ENCODE measurements at places on chromosomes 12 and 14.
A peak's percentile ranks its signal among the peaks of the same experiment; 100 is the strongest.

DNA sequence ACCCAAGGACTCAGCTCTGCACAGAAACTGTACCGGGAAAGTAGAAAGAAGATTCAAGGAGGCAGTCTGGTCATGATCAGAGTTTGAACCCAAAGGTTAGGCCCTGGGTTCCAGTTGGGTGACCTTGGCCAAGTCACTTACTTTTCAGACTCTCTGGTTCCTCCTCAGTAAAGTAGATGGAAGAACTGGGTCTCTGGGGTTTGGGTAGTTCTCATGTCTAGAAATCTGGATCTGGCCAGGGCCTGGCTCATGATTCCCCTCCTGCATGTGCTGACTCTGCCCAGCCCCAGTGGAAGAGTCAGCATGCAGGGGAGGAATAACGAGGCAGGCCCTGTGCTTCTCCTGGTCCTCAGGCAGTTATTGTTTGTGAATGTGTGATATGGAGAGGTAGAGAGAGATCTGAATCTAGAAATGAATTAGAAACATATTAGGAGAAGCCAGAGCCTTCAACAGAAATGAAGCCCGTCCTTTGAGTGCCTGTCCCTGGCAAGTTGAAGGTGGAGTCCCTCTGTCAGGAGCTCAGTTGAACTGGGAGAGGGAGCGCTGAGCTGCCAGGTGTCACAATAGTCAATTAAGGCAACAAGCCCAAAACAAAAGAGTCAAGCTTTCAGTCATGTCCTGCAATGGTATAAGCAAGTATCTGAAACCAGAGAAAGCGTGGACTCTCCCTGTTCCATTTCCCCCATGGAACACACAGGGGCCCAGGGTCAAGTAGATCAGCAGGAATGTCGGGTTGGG lies 131.3 kb upstream of the HIF1A start:
- no peaks in the 10 kb centered on the region for H3K36me3 ChIP-seq
- no peaks in the 10 kb centered on the region for H3K27me3 ChIP-seq
- H3K27ac ChIP-seq: no peak overlapping the region
- DNase-seq: no peak

- no peak overlapping the region for H3K27ac ChIP-seq
- H3K4me3 ChIP-seq: no peak overlapping the region
- H3K4me1 ChIP-seq: peaks cover 8% of the 10 kb centered on the region
- H3K36me3 ChIP-seq: no peaks in the 10 kb centered on the region
- H3K27me3 ChIP-seq: no peaks in the 10 kb centered on the region
Measured at GRCh38 chr14:23153851-23154796, 29.3 kb downstream of the SLC7A8 start.

DNA sequence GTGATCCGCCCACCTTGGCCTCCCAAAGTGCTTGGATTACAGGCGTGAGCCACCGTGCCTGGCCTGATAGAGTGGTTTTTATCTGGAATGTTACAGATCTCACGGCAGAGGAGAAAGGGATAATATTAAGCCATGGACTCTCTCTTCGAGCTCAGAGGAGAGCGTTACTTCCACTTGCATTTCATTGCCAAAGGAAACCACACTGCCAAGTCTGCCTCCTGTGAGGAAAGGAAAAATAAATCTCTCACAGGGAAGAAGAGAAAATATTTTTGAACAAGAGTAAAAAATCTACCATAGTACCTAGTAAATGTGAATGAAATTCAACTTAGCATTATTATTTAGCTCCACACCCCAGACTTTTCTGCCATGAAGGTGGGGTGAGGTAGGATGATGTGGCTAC lies 319.2 kb upstream of the PRICKLE1 start:
- no peaks in the 10 kb centered on the region for H3K36me3 ChIP-seq
- no peak overlapping the region for H3K27ac ChIP-seq
- DNase-seq: no peak

DNA sequence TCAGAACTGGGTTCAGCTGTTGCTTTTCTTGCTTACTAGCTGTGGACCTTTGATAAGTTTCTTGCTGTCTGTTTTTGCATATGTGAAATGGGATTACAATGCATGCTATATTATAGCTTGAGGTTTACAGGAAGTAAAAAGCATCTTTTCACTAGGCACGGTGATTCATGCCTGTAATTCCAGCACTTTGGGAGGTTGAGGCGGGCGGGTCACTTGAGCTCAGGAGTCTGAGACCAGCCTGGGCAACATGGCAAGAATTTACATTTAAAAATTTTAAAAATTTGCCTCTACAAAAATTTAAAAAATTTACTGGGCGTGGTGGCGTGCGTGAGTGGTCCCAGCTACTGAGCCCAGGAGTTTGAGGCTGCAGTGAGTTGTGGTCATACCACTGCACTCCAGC lies 42.0 kb downstream of the CALM1 start:
- no peaks in the 10 kb centered on the region for H3K36me3 ChIP-seq
- no peak for DNase-seq
- no peak overlapping the region for H3K4me3 ChIP-seq
- no peaks in the 10 kb centered on the region for H3K27me3 ChIP-seq
- H3K27ac ChIP-seq: no peak overlapping the region

GRCh38 chr12:54294152-54294952 lies 6.5 kb downstream of the NFE2 start:
- no peak overlapping the region for H3K27ac ChIP-seq
- H3K4me1 ChIP-seq: no peaks in the 10 kb centered on the region
- no peak for DNase-seq
- no peaks in the 10 kb centered on the region for H3K36me3 ChIP-seq
- H3K4me3 ChIP-seq: no peak overlapping the region

DNA sequence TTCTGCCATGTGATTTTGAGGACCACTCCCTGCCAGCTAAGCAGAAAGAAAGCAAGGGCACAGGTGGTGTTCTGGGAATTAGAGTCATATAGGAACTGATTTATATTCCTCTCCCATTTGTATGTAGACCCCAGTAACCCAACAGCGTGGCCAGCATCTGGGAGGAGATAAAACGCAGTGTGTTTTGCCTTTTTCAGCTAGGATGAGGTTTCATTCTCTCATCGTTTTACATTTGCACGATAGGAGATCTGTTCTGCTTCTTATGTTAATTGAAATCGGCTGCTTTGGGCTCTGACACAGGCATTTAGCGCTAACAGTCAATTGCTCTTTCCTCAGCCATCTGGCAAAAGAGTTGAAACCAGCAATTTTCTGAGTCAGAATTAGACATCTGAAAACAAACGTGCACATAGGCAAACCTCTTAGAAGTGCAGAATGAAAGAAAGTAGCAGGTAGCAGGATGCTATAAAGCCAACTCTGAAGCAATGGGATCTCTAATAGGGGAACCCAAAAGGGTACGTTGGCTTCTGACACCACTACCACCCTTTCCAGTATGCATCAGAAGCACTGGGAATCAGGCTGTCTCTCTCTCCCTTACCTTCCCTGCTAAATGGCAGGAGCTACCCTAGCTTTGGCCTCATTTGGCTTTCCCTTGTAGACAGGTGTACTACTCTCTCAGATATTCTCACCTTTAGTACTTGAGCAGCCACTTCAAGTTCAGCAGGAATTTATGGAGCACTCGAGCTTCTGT lies 219.1 kb downstream of the PHLDA1 start:
- H3K27ac ChIP-seq: peak overlapping the region; percentile 37
- no peaks in the 10 kb centered on the region for H3K27me3 ChIP-seq
- H3K4me3 ChIP-seq: no peak overlapping the region
- no peak for DNase-seq
- no peaks in the 10 kb centered on the region for H3K36me3 ChIP-seq

GRCh38 chr12:91163116-91163515 lies 19.5 kb downstream of the DCN start:
- H3K4me3 ChIP-seq: no peak overlapping the region

- H3K27me3 ChIP-seq: peaks cover 11% of the 10 kb centered on the region
- no peak overlapping the region for H3K4me3 ChIP-seq
- H3K4me1 ChIP-seq: no peaks in the 10 kb centered on the region
- H3K36me3 ChIP-seq: no peaks in the 10 kb centered on the region
Measured at GRCh38 chr12:33437598-33437997, 2.0 kb downstream of the SYT10 start.

- H3K4me3 ChIP-seq: no peak overlapping the region
- H3K4me1 ChIP-seq: no peaks in the 10 kb centered on the region
- DNase-seq: no peak
- H3K27ac ChIP-seq: no peak overlapping the region
- no peaks in the 10 kb centered on the region for H3K27me3 ChIP-seq
Measured at GRCh38 chr12:97075934-97076630, 169.0 kb downstream of the NEDD1 start.

DNA sequence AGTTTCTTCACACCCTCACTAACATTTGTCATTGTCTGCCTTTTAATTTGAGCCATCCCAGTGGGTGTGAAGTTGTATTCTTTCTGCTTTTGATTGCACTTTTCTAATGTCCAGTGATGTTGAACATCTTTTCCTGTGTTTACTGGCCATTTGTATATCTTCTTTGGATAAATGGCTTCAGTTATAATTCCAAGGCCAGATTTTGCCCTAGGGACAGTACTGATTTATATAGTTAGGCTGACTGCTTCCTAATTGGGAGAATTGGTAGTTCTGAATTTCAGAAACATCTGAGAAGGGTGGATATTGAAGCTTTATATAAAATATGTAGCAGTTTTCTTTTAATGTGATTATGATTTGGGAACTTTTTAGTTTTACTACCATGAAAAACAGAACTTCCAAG lies 97.4 kb downstream of the BORCS5 start:
- no peak overlapping the region for H3K4me3 ChIP-seq
- no peaks in the 10 kb centered on the region for H3K36me3 ChIP-seq
- DNase-seq: no peak
- no peaks in the 10 kb centered on the region for H3K27me3 ChIP-seq

DNA sequence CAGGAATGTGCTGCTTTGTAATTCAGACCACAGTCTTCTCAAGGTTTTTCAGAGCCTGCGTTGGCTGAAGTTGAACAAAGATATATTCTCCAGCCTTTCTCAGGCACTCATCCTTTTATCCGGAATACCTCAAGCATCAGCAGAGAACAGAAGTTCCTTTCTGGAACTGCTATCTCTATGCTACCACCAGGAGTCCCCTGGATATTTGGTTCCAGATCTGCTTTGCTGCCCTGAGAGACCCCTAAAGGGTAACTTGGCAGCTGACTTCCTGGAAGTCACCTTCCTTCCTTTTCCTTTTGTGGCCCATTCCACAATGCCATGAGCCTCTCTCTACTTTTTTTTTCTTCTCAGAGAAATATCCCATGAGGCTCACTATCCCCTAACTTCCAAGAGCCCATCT lies 188.2 kb downstream of the PLCZ1 start:
- DNase-seq: no peak
- no peaks in the 10 kb centered on the region for H3K27me3 ChIP-seq
- no peak overlapping the region for H3K27ac ChIP-seq

DNA sequence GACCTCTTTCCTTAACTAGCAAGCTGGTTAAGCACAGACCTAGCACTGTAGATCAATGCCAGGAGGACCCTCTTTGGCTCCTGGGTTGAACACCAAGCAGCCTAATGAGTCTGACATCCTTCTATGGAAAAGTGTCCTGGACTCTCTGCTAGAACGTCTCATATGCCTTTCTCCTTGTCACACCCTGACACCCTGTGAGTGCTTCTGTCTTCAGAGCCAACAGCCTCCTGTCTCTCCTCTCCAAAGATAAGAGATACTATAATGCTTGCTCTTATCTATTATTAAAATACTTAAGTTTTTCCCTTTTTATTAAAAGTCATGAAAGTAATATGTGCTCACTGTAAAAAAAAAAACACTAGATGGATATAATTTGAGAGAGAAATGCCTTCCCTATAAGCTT lies 222.7 kb downstream of the FOXN3 start:
- H3K27ac ChIP-seq: no peak overlapping the region
- H3K36me3 ChIP-seq: peaks cover 3% of the 10 kb centered on the region
- no peak for DNase-seq
- H3K4me3 ChIP-seq: no peak overlapping the region
- no peaks in the 10 kb centered on the region for H3K4me1 ChIP-seq

GRCh38 chr14:105379946-105380345 lies 18.4 kb upstream of the TEX22 start:
- no peak overlapping the region for H3K4me3 ChIP-seq
- no peak for DNase-seq
- peaks cover 19% of the 10 kb centered on the region for H3K36me3 ChIP-seq

DNA sequence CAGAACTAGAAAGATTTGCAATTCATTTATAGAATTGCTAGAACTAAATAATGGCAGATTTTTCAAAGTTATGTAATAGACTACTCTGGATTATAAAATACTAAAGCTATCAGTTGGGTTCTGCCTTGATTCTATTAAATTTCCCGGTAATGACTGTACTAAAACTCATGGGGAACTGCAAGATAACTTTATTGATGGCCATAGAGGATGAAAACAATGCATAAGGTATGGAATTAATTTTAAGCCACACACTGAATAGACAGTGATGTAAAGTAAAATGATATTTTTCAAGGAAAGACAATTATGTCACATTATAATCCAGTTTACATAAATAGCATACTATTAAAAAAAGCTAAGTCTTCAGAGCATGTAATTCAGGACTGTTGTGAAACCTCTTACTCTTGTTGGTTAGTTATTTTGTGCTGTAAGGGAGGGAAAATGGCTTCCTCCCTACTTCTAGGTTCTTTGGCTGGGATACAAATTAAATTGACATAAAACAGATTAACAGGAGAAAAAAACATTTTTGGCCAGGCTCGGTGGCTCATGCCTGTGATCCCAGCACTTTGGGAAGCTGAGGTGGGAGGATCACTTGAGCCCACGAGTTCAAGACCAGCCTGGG lies 134.4 kb upstream of the AMIGO2 start:
- no peaks in the 10 kb centered on the region for H3K27me3 ChIP-seq
- H3K4me3 ChIP-seq: no peak overlapping the region
- H3K4me1 ChIP-seq: no peaks in the 10 kb centered on the region
- H3K27ac ChIP-seq: no peak overlapping the region
- DNase-seq: no peak

- H3K27me3 ChIP-seq: no peaks in the 10 kb centered on the region
- no peak for DNase-seq
- H3K4me1 ChIP-seq: peaks cover 2% of the 10 kb centered on the region
- no peaks in the 10 kb centered on the region for H3K36me3 ChIP-seq
- H3K4me3 ChIP-seq: no peak overlapping the region
Measured at GRCh38 chr12:11729008-11729407, 79.5 kb downstream of the ETV6 start.

- no peak for DNase-seq
- no peaks in the 10 kb centered on the region for H3K36me3 ChIP-seq
- H3K27ac ChIP-seq: no peak overlapping the region
- H3K4me3 ChIP-seq: no peak overlapping the region
Measured at GRCh38 chr14:52029881-52030280, 39.0 kb downstream of the NID2 start.

DNA sequence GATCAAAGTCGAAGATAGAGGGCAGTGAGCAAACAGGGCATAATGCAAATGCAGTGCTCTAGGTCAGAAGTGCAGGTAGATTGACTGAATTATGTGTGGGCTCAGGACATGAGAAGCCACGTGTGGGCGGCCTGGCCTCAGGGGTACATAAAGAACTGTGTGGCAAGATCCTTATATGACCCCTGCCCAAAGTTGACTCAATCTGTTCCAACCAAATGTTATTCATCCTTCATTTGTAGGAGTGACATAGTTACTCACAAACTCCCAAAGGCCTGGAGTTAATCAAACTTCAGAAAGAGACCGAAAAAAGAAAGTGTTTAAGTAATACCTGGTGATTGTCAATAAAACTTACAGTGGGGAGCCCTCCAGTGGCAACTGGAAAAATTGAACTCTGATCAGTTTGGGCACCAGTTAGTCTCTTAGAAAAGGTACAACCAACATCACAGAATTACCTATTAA lies 150.4 kb upstream of the FAR2 start:
- no peak overlapping the region for H3K27ac ChIP-seq
- DNase-seq: peak; percentile 5
- H3K4me3 ChIP-seq: no peak overlapping the region

Data from iPS DF 6.9 (cell line).